ENCODE measurements at places on chromosomes 4 and X.

DNA sequence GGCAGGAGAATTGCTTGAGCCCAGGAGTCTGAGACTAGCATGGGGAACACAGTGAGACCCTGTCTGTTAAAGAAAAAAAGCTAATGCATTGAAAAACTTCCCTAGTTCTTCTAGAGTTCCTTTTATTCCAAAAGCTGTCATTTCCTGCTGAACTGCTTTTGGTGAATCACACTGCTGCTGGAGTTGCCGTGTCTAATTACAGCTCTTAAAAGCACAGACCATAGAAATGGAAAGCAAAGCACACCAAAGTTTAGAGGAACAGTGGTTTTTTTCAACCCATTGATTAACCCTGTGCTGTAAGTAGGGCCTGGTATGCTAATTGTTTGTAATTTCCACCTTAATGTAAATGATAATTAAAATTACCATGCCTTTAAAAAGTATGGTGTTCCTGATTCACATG is 52.4 kb downstream of the SEPTIN11 start:
- no peak for DNase-seq

- DNase-seq, result no peak
These were observed 1212.4 kb downstream of the PCDH18 start for GRCh38 chr4:136319789-136320464.

- DNase-seq, result no peak
These were observed 238.9 kb downstream of the NR3C2 start for GRCh38 chr4:148203056-148203898.

DNA sequence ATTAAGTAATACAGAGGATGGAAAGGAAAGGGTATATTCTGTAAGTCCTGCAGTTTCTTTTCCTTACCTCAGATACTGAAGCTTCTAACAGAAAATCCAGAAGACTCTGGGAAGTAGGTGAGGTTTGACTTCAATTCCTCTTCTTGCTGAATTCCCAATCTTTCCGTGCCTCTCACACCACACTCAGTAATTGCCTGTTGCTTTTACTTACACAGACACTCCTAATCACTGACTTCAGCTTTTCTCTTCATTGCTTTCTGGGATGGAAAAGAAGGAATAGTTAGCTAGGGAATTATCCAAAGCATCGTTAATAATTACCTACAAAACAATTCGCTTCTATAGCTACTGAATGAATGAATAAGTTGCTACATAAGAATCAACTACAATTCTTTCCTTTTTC is 163.6 kb downstream of the FBXO8 start:
- DNase-seq, result no peak

DNA sequence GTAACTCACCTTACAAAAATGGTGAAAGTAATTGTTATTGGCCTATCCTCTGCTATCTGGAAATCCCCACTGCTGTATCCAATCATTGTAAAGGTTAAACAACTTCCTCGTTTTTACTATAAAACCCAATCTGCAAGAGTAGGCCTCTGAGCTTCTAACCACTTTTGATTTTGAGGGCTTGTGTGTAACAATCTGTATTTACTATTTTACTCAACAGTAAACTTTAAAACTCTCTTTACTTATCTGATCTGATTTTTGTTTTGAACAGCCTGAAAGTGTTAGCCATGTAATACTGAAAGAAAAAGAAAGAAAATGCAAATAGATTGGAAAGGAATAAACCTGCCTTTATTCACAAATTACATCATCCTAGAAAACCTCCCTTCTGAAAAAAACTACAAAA is 63.1 kb downstream of the SLC10A7 start:
- DNase-seq, result peak; percentile 90

- DNase-seq, result peak; percentile 2
These were observed 148.8 kb upstream of the MID1 start for GRCh38 chrX:10769195-10769594.

DNA sequence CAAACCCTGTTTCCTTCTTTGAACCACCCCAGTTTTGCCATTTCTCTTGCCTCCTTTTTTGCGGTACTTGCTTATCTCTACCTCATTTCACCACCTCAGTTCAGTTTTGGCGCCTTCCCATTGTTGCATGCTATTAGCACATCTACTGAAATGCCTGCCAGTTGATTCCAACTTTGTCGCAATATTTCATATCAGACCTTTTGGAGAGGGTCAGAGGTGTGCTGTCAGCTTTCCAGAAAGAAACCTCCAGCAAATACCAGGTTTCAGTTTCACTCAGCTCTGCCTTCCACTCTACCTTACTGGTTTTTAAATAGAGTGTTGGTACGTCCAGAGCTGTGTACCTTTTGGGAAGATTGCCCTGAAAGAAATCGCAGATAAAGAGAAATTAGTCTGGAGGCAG is 91.9 kb upstream of the CPEB2 start:
- DNase-seq, result no peak

- DNase-seq, result no peak
These were observed 7.7 kb upstream of the HAND2 start for GRCh38 chr4:173537613-173538147.

DNA sequence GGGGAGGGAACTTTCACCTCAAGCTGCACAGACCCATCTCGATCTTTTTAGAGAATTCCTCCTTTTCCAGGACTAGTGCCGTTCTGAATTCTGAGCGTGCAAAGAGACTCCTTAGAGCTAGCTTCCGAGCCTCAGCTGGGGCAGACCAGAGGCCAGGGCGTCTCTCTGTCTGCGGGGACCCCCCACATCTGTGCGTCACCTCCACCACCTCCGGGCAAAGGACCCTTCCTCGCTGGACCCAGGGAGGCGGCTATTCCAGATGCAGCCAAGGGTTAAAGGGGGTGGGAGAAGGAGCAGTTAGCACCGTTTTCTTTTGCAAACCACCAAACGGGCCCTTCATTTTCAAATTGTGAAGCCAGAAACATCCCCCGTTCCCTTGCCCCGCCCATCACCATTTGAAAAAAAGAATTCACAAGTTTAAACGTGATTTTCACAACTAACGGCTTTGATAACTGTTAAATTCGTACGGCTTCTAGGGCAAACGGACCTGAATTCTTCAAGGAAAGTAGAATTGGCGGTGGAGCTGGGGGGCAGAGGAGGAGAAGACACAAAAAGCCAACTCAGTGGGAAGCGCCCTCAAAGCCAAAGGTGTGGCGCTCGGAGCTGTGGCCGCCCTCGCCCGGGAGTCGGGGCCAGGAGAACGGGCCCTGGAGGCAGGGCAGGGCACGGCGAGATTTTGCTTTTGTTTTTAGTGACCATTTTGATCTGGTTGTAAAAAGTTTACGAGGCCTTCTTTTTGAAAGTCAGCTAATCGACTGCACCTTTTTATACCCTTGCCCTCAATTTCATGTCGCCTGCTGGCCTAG is 3.3 kb upstream of the PDGFRA start:
- no peak for DNase-seq

- no peak for DNase-seq
These were observed 21.0 kb upstream of the UBA6 start for GRCh38 chr4:67721770-67722597.

- no peak for DNase-seq
These were observed 82.8 kb downstream of the LIMCH1 start for GRCh38 chr4:41620594-41621256.

DNA sequence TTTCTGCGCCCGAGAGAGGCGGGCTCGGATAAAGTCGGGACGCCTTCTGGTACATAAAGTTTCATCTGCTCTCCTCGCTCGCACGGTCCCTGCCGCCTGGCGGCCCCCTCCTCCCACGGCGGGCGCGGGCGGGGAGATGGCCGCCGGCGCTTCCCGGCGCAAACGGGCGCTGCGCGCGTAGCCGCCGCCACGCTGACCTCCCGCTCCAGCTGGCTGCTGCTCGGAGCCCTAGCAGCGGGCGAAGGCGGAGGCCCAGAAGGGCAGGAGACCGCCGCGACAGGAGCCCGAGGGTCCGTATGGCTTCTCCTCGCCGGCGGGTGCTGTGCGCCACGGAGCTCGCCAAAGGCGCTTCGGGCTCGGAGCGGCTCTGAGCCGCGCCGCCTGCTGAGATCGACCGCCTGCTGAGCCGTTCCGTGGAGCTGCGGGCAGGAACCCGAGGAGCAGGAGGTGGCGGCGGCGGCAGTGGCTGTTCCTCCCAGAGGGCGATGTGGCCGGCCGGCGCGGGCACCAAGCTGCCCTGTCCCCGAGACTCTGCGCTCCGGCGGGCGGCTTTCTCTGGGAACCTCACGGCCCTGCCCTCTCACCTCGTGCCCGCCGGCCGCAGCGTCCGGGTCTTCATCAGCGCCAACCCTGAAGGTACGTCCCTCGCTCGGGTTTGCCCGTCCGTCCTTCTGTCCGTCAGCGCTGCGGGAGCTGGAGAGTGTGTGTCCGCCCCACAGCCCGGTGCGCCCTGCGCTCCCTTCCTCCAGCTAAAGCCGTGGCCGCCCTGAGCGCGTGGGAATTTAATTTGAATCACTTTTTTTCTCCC is at the start of gene NWD2:
NWD2 (plus strand) TSS at position 161 of the 808 bp plus-strand sequence; CDS start at position 486, 325 bp downstream.
- no peak for DNase-seq

GRCh38 chr4:25991340-25991739 is 77.3 kb downstream of the SMIM20 start:
- DNase-seq, result no peak

DNA sequence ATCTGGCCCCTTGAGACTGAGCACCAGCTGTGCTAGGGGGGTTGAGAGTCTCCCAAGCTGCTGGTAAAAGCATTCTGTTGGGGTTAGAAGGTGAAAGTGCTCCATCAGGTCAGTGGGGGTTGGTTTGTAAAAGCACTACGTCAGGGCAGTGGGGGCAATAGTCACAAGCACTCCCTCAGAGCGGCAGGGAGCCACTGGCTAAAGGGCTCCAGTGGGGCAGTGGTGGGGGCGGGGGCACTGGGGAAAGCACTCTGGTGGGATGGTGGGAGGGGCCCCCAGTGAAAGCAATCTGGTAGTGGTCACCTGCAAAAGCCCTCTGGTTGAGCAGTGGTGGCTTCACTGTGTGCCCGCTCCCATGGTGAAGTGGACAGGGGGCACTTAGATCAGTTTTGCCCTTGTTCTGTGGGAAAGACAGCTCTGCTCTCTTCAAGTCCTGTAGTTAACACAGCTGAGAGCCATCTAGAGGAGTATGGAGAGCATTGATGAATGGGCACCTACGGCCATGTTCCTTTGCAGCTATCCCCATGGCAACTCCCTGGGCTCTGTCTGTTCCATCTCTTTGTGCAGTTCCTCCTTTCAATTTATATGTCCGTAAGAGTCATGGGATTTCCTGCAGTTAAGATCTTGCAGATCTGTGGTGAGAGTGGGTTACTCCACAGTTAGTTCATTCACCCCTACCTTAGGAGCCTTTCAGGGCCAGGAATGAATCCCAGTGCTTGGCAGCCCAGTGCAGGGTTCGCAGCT is 106.4 kb downstream of the SH3BGRL start:
- DNase-seq, result no peak

DNA sequence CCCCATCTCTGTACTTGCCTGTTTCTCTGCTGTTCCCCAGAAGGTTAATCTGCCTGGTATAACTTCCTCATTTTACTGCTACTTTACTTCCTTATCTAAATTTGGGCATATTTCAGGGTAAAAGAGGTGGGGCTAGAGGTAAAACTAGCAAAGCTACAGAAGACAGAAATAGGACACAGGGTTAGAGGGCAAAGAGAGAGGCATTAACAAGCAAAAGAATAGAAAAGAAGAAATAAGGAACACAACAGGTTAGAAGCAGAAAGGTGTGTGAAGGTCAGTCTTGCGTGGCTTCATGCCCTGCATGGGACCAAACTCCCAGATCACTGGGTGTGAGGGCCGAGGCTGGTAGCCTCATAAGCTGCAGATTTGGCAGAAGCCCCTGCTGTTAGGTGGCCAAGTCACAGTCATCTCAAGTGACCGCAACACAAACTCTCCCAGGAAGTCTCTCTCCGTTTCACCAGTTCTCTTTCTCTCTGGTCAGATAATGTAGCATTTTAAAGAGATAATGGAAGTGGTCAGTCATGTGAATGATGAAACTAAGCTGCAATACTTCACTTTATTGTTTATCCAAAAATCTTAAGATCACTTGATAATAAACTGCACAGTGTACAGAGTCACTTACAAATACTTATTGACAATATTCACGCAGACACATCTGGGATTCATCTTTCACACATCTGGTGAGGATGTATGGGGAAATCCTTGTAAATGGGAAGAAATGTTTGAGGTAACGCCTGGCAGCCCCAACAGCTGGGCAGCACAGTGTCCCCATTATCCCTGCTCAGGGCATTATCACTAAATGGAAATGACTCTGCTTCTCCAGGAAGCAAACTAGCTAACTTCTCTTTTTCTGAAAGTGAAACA is 16.4 kb downstream of the TMEM154 start:
- no peak for DNase-seq

- no peak for DNase-seq
These were observed 168.9 kb upstream of the ATOH1 start for GRCh38 chr4:93659629-93660028.

GRCh38 chrX:118726887-118727685 is at the start of gene IL13RA1:
TSS of gene IL13RA1 (plus strand) at chrX:118727606. CDS start at chrX:118727639, 33 bp downstream.
- DNase-seq, result no peak

DNA sequence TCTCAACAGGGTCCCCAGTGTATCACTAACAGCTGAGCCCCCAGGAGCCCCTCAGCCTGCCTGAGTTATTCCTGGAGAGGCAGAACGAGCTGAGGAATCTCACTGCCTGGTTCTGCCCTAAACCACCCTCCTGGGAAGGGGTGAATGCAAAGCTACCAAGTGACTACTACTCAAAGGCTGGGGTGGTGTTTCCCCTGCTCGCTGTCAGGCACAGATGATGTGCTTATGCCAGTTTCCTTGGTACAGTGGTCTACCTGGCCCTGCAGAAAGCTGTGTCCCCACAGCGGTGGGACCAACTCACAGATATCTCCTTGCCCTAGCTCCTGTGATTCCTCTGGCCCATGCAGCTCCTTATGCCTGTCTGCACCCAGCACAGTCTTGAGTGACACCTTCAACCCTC is 35.4 kb upstream of the ASMTL start:
- DNase-seq, result no peak

DNA sequence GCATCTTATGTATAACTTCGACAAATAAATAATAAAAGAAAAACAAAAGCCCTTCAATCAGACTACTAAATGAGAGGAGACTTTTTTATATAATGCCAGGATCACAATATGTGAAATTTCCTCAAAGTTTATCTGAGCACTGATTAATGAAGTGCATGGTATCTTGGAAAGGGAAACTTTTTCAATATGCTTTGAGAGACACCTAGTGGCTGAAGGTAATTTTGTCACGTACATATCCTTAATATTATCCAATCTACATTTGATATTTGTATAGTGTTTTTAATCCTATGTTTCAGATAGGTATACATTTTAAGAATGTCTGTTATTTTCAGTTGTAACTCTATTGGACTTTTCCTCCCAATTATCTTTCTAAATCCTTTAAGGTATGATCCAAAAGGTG is 146.8 kb downstream of the KLHL4 start:
- no peak for DNase-seq

DNA sequence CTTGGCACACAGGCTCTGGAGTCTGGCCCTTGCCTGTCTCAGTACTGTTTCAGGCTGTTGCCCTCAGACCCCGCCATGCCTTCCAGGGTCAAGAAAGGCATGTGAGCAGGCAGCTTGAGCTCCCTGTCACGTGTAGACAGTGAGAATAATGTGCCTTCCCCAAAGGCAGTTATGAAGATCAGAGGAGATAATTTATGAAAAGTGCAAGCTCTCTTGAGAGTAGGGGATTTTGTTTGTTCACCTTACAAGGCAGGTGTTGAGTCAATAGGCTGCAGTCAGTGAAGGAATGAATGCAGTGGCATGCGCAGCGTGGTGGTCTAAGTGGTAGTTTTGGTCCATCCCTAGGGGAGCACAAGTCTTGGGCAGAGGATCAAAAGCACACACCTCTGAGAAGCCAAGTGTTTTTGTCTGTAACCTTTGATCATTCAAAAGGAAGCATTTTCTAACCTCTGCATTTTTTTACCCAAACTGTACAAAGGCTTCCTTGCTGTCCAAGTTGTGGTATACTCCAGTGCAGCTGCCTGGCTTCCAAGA is 14.4 kb downstream of the HADH start:
- no peak for DNase-seq
